ENCODE measurements at places on chromosomes 16 and 17.

- no peak for DNase-seq
Observed at GRCh38 chr17:80422981-80423380, 8.0 kb downstream of the ENDOV start.

GRCh38 chr17:6454495-6455320 is 10.5 kb downstream of the PIMREG start:
- no peak for DNase-seq

DNA sequence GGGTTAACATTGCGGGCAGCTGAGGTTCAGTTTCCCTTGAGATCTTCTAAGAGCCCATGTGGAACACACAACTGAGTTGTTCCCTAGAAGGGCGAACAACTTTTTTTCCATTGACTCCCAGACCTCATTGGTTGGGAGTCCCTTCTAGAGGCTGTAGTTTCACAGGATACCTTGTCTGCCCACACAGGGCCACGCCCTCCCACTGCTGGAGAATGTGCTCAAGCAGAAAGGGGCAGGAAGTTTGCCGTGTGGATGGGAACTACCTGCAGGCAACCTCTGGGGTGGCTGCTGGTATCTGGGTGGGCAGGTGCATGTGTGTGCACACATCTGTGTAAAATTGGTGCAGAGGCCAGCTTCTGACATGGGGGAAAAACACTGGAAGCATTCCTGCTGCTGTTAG is 178.8 kb upstream of the PSMD7 start:
- no peak for DNase-seq

- DNase-seq, result no peak
Observed at GRCh38 chr16:49542391-49542891, 168.8 kb downstream of the C16orf78 start.
